Fibroblast of villous mesenchyme (primary cell): ENCODE measurements at places on chromosomes 12 and 14.
A peak's percentile ranks its signal among the peaks of the same experiment; 100 is the strongest.

DNA sequence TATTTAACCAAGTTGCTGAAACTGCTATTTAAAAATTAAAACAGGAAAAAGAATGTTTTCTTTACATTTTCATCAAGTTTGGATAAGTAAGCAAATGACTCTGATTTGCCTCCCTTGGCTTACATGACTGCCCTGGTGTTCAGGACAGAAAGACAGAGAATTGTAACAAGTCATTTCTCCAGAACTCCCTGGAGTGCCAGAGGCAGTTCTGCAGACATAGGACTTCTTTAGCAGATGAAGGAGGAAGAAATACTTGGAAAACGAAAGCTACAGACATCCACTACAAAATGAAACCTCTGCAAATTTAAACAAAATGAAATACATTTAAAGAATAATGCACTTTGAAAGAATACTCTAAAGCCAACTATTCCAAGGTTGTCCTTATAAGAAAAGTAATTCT is 253.9 kb downstream of the LRFN5 start:
- no peak for DNase-seq

DNA sequence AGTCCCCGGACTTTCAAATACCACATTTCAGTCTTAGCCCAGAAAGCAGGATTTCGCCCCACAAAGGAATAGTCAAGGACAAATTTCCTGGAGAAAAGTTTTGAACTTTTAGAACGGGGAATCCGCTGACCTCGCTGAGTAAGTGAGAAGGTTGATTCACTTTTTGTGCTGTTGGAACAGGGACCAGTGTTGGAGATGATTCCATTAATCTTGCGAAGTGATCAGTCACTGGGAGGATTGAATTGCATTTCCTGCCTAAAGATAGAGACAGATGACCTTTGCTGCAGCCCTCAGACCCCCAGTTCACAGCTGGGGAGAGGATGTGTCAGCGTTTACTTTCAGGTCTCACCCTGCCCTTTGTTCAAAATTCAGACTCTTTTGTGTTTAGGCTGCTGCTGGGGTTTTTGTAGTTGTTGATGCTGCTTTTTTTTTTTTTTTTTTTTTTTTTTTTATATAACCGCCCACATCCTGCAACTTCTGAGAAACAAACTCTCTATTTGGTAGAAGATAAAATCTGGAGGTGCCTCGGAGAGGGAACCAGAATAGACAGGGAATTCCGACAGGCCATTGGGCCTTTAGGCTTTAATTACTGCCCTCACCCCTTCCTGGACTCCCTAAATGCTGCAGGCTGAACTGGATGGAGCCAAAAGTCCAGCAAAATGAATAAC is 9.8 kb upstream of the KDM2B start:
- DNase-seq: peak; percentile 66

GRCh38 chr14:71583705-71584104 is 348.5 kb upstream of the RGS6 start:
- DNase-seq: no peak

DNA sequence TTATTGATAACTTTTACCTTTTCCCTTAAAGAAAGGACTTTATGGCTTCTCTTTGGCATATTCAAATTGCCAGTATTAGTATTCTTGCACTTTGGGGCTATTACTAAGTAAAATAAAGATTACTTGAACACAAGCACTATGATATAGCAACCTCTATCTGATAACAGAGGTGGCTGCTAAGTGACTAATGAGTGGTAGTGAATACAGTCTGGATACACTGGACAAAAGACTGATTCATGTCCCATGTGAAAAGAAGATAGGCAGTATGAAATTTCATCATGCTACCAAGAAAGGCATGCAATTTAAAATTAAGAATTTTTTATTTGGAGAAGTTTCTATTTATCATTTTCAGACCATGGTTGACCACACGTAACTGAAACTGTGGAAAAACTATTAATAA is 399.9 kb downstream of the FSCB start:
- DNase-seq: no peak

- DNase-seq: no peak
These were observed 10.6 kb upstream of the DRAM1 start for GRCh38 chr12:101866615-101867373.

- DNase-seq: no peak
These were observed 19.0 kb upstream of the MSRB3 start for GRCh38 chr12:65259501-65259900.

- DNase-seq: no peak
These were observed 20.9 kb downstream of the SYNE3 start for GRCh38 chr14:95495538-95496025.

DNA sequence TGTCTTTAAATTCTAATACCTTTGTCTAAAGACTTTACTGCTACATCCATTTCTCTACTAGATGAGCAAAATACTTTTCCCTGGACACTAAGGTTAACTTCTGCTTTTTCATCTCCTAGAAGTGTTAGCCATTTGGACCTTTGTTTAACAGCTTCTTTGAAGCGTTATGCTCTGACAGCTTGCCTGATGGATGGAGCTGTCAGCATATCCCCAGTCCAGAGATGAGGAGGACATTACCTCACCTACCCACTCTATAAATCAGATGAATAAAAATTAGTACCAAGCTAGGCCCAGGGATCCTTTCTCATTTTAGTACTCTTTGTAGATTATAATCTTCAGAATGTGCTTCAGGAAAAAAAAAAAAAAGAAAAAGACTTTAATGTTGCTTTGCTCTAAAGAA is 222.7 kb downstream of the PELI2 start:
- DNase-seq: no peak

DNA sequence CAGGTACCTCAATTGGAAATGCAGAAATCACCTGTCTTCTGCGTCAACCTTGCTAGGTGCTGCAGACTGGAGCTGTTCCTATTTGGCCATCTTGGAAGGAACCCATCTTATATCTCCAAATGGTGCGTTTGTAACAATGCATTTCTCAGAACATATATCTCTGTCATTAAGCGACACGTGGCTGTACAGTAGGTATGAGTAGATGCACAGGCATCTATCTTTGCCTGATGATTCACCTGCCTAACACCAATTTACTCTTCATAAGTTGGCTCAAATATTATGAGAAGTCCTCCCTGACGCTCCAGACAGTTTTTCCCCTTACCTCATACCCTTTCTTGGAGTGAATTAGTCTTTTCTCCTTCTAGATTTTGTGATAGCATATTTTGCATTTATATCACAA is 44.2 kb downstream of the GPR137C start:
- no peak for DNase-seq

GRCh38 chr14:70601162-70601561 is 707 bp upstream of the MED6 start:
- peak; percentile 47 for DNase-seq

DNA sequence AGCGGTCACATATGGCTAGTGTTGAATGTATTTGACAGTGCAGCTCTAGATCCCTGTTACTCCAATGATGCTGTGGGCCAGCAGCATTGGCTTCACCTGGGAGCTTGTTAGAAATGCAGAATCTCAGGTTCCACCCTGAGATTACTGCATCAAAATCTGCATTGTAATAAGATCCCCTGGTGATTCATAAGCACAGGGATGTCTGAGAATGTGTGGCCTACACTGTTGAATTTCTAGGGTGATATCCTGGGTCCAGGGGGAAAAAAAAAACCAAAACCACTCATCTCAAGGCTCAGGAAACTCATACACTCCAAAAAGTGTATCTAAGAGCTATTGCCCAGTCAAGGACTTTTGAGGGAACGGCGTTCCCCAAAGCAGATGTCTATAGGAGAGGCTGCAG is 196.8 kb downstream of the PPM1H start:
- DNase-seq: no peak

- peak; percentile 40 for DNase-seq
These were observed 7.3 kb downstream of the TMEM116 start for GRCh38 chr12:112005419-112006395.

DNA sequence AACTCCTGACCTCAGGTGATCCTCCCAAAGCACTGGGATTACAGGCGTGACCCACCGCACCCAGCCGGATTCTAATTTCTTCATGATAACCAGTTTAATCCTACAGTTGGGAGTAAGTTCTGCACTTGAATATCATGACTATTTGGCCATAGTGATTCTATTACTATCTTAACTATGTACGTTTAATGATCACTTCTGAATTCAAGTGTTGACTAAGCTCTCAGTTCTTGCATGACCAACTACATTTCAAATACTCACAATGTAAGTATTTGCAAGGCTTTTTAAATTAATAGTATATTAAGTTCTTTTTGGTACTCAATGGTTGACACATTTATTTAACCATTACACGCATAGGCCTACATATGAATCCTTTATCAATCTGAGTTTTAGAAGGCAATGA is 17.4 kb upstream of the VPS33A start:
- no peak for DNase-seq

DNA sequence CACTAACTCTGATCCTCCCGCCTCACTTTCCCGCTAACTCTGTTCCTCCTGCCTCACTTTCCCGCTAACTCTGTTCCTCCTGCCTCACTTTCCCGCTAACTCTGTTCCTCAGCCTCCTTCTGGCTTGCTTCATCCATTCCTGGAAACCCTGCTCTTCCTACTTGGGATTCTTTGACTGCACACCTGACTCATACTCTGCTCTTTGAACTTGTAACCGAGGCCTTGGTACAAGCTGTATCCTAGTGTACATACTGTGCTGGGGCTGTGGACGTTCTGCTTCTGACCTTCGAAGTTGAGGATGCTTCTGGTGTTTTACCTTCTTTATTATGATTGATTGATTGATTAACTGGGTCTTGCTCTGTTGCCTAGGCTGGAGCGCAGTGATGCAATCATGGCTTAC is 63.2 kb upstream of the RD3L start:
- no peak for DNase-seq

GRCh38 chr14:103518422-103519042 is 4.1 kb downstream of the CKB start:
- no peak for DNase-seq

- peak; percentile 60 for DNase-seq
These were observed 108.7 kb upstream of the CCND2 start for GRCh38 chr12:4164559-4165558.

DNA sequence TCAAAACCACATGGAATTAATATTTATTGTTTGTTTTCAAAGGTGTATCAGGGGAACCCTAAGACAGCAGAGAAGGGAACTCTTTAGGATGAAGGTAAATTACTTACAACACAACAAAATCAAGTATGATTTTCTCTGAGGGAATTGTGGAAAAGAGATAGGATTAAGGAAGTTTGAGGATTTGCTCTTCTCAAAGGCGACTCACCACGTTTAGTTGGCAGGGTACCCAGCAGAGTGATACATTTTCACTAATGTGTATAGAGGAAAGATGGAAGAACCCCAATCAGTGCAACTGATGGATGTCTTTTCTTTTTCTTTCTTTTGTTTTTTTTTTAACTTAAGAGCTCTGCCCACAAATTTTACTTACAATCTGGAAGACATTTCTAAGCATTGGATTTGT is 499.2 kb downstream of the CCER1 start:
- DNase-seq: no peak

GRCh38 chr14:104731320-104732294 is 7.6 kb downstream of the ADSS1 start:
- DNase-seq: no peak

- DNase-seq: peak; percentile 17
These were observed 9.5 kb upstream of the RAB35 start for GRCh38 chr12:120125792-120126634.

- peak; percentile 88 for DNase-seq
These were observed 107.1 kb downstream of the GPR135 start for GRCh38 chr14:59358102-59358501.

- no peak for DNase-seq
These were observed 19.7 kb downstream of the ASPG start for GRCh38 chr14:104105071-104105821.

DNA sequence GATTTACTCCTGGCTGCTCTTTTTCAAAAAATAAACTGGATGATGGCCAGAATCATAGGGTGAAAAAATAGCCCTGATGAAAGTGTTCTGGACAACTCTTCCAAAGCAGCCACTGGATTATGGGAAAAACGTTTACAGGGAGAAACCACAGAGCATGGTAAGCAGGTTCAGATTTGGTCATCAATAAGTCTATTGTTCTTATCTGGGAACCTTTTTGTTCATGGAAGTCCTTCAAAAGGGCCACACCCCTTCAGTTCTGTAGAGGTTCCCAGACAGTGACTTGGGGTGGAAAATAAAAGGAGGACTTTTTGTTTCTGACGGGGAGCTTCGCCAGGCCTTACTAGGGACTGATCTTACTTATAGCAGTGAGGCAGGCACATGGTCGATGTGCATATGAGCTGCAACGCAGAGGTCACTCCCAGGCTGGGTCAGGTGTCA is 117.4 kb upstream of the SLC38A2 start:
- no peak for DNase-seq

DNA sequence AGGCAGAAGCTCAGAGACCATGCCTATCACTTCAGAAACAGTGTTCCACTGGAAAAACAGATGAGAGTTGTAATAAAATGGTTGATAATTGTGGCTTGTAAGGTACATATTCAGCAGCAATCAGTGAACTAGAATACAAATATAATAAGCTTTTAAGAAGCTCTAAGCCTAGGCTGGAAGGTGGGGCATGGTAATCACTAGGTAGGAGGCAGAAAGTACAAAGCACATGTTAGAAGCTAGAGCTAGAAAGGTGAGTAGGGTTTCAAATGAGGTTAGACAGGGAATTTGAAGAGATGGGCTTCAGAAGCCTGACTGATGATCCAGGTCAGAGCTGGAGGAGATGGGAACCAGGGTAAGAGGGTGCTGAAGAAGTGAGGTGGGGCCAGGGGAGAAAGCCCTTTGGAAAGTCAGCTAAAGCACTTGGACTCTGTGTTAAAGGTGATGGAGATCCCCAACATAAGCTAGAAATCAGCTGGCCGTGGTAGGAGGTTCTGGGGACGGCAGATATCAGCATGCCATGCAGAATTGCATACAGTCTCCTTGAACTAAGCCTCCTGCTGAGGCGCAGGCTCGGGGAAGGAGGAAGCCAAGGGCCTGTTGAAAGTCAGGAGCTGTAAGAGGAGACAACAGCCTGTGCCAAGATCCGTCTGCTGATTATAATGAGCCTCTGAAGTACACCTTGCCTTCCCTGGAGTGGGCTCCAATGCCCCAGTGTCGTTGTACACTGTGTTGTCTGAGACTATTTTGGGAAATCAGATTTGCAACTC is 659.4 kb downstream of the BCL11B start:
- no peak for DNase-seq

GRCh38 chr12:41485203-41485602 is 297.1 kb downstream of the PDZRN4 start:
- no peak for DNase-seq

- peak; percentile 60 for DNase-seq
These were observed 721 bp downstream of the CABP1 start for GRCh38 chr12:120640861-120641833.

GRCh38 chr14:99779751-99780150 is 13.5 kb upstream of the EML1 start:
- no peak for DNase-seq

- DNase-seq: no peak
These were observed 512 bp downstream of the PDE1B start for GRCh38 chr12:54549774-54550451.
